ENCODE measurements at places on chromosomes 3 and 15. TPM values are rescaled to one million over a fixed set of nuclear protein-coding genes. Genes with fewer than 3 reads are reported as not detected.

Gene GNAT1
- total RNA-seq, result 4.7 TPM

Gene ACTRT3
- total RNA-seq, result 0.32 TPM

Gene RASGRP1
- not detected for total RNA-seq

Gene NEIL1
- total RNA-seq, result 104 TPM

Gene TMEM87A
- total RNA-seq, result 25.4 TPM

Gene IMPG2
- 0.11 TPM for total RNA-seq

Gene C3orf22
- not detected for total RNA-seq

Gene NOP10
- 212 TPM for total RNA-seq

Gene CCPG1
- total RNA-seq, result 44.5 TPM

Gene KCNH8
- not detected for total RNA-seq

Gene UBL7
- total RNA-seq, result 63.4 TPM

Gene EHHADH
- 1.8 TPM for total RNA-seq

Gene TXNRD3
- total RNA-seq, result 18.9 TPM

Gene ANKUB1
- total RNA-seq, result not detected

Gene PPP1R14D
- not detected for total RNA-seq

Gene GPR62
- not detected for total RNA-seq

Gene C15orf62
- not detected for total RNA-seq

Gene NRG4
- not detected for total RNA-seq

Gene ROPN1
- not detected for total RNA-seq

Gene FAM3D
- total RNA-seq, result not detected

Gene GCSAM
- total RNA-seq, result not detected

Gene CHAC1
- total RNA-seq, result 28.5 TPM

Gene TSPAN3
- 98.2 TPM for total RNA-seq

Gene MYD88
- total RNA-seq, result 38.8 TPM

Gene ITGA11
- total RNA-seq, result 136 TPM

Gene ECE2
- not detected for total RNA-seq

Gene SLC12A1
- total RNA-seq, result not detected

Gene ATP8B4
- total RNA-seq, result 15.1 TPM

Gene DPH3
- 5.5 TPM for total RNA-seq

Gene DOCK3
- total RNA-seq, result 3.9 TPM

Gene ASB14
- total RNA-seq, result not detected

Gene ADAMTSL3
- total RNA-seq, result 28.1 TPM

Gene TUSC7
- total RNA-seq, result not detected

Gene SAMD7
- not detected for total RNA-seq

Gene MYRIP
- 12.7 TPM for total RNA-seq

Gene SEMA3B
- 24.2 TPM for total RNA-seq

Gene MUSTN1
- 132 TPM for total RNA-seq

Gene LSM3
- 3.9 TPM for total RNA-seq

Gene TPRA1
- total RNA-seq, result 87.1 TPM

Gene PLSCR2
- total RNA-seq, result not detected

Gene GMPS
- 17.8 TPM for total RNA-seq

Gene SMCO1
- total RNA-seq, result not detected

Gene EOGT
- 50.4 TPM for total RNA-seq

Gene KNG1
- total RNA-seq, result not detected
